ENCODE measurements at places on chromosomes 5 and 9.

- DNase-seq, result no peak
Measured at GRCh38 chr9:33919276-33919897, 102.4 kb downstream of the UBE2R2 start.

DNA sequence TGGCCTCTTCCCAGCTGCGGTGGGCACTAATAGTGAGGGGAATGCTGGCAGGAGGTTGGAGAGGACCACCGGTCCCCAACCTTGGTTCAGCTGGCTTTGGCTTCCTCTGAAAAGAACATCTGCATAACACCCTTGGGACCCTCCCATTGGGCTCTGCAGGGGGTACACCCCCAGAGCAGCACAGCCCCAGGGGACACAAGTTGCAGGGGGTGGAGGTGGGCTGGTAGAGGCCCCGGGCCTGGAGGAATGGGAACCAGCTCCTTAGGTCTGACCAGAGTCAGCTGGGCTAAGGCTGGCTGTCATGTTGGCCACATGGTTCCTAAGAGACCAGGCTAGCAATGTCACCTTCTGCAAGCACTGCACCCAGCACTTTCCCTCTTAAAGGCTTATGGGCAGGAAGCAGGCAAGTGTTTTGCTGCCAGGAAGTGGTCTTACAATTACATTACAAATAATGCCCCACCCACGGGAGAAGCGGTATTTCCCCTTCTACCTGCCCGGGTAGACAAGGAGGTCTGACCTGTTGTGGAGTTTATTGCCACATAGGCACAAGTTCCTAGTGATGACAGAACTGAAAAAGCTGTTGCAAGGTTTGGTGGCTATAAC lies 18.1 kb downstream of the GCNT4 start:
- DNase-seq, result no peak

DNA sequence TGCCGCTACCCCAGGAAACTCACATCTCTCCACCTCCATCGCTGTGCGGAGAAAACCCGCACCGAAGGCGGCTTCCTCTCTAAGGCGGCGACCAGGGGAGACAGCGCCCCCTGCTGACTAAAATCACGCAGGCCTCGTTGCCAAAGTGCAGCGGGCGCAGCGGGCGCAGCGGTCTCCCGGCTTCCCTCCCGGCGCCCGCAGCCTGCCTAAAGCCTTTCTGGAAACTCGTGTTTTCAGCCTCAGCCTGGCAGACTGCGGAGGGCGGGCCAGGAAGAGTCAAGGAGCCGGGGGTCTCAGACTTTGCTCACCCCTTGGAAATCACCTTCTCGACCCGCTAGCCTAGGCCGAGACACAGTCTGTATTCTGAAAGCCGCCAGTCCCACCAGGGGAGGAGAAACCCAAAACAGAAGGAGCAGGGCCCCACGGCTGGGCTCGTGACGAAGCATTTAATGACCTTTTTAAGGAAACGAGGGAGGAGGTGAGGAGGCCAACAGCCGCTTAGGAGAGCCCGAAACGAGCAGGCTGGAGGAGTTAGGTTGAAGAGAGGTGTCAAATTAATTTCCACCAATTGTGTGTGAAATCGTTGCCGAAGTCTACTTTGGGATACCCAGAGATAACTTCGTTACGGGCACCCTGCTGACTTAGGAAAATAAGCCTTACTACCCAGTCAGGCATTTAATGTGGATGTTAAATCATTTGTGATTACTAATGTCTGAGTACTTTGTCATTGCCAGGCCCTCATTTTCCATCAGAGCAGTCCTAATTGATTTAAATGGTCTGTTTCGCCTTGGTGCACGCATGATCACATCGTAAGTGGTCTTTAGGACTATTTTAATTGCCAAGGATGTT lies 7.3 kb upstream of the FOXB2 start:
- DNase-seq, result peak; percentile 49

- DNase-seq, result no peak
Measured at GRCh38 chr9:20209391-20210340, 412.6 kb downstream of the MLLT3 start.

DNA sequence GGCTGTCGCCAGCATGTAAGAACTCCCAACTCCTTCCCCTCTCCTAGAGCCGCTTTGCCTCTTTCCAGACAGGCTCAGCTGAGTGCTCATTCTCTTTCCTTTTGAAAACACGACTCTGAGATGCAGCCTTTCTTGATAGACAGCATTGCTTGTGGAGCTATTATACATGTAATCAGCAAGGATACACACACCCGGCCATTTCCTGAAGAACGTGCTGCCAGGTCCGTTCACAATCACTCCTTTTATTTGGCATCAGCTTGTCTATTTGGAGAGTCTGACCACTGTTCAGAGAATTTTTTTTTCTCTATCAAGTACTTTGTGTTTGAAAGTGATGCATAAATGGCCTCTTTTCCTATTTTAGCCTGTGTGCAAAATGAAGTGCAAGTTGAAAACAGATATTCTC lies 328.7 kb downstream of the MARCHF11 start:
- no peak for DNase-seq

GRCh38 chr9:133727277-133727875 lies 10.8 kb downstream of the SARDH start:
- DNase-seq, result no peak

- peak; percentile 47 for DNase-seq
Measured at GRCh38 chr9:2622461-2623287, 1.1 kb downstream of the VLDLR start.

- DNase-seq, result peak; percentile 83
Measured at GRCh38 chr9:127943731-127944144, 6.1 kb upstream of the DPM2 start.

DNA sequence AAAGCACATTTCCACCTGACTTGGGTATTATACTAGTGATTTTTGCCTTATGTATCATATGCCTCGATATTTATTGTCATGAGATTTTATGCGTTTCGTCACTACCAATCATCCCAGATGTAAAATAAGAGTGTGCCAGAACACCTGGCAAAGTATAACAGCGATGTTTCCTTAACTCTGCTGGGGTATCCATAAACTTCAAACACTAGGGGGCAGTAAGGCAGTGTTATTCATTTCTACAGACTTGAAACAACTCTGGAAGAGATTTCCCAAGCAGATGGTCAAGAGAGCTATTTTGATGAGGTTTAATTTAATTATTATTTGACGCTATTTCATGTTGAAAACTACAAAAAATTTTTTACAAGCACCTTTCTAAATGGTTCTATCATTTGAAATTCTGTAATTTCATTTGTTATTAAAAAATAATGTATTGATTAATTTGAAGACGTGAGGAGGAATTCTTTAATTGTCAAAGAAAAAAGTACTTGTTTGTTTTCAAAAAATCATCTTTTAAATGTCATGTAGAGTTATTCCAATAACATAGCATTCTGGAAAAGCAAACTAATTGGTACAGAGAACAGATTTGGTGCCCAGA lies 388.5 kb upstream of the CTNND2 start:
- DNase-seq, result no peak

DNA sequence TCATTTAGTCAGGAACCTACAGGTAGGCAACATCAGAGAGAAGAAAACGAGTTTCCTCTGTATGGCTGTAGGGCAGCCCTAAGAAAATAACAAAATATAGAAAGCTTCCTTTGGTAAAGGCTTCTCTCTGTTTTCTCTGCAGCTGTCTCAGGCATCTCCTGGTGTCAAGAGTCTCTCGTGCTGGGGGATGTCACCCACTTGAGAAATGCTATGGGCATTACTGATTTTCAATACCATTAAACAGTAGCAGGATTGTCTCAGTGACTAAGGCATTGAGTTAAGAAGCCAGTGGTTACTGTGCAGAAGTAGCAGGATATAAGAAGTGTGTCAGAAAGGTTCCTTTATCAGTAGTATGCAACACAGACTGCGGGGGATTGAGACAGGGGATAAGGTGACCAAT lies 32.4 kb downstream of the LIFR start:
- no peak for DNase-seq

GRCh38 chr9:114608525-114608796 lies 2.6 kb upstream of the TMEM268 start:
- no peak for DNase-seq

DNA sequence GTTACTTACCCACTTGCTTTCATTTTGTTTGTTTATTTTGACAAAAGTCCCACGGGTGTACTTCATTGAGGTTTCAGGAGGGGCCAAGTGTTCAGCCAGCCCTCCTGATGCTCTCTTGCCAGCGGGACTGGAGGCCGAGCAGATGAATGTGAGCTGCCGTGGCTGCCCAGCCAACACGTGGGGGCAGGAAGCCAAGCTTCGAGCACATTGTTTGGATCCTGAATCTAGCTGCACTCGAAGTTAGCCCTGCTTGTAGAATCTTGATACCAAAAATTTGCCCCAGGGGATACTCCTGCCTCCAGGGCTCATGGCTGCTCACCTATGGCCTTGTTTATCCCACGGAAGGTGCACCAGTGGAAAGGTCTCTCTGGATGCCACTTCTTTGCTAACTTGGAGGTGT lies 49.3 kb downstream of the RASGEF1C start:
- no peak for DNase-seq

GRCh38 chr5:131679911-131680310 lies 44.9 kb upstream of the RAPGEF6 start:
- no peak for DNase-seq

DNA sequence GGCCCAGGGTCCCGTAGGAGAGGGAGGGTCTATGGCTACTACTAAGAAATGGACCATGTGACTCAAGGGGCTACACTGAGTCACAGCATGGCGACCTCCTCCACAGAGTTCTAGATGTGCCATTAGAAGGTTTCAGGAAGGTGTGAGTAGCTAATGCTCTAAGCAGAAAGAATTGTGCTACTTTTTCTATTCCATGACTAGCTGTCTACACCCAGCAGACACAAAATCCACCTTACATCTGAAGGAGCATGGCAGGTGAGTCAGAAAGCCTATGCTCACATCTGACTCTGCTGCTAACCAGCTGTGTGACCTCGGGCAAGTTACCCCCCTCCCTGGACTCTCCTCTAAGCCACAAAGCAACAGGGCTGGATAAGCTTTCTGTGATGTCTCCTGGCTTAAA lies 14.4 kb upstream of the MEIKIN start:
- DNase-seq, result no peak

GRCh38 chr5:90902651-90903386 lies 344.2 kb downstream of the ADGRV1 start:
- DNase-seq, result no peak

- DNase-seq, result no peak
Measured at GRCh38 chr5:39826051-39826450, 401.3 kb upstream of the DAB2 start.
